ENCODE measurements at places on chromosomes 7 and 10.

DNA sequence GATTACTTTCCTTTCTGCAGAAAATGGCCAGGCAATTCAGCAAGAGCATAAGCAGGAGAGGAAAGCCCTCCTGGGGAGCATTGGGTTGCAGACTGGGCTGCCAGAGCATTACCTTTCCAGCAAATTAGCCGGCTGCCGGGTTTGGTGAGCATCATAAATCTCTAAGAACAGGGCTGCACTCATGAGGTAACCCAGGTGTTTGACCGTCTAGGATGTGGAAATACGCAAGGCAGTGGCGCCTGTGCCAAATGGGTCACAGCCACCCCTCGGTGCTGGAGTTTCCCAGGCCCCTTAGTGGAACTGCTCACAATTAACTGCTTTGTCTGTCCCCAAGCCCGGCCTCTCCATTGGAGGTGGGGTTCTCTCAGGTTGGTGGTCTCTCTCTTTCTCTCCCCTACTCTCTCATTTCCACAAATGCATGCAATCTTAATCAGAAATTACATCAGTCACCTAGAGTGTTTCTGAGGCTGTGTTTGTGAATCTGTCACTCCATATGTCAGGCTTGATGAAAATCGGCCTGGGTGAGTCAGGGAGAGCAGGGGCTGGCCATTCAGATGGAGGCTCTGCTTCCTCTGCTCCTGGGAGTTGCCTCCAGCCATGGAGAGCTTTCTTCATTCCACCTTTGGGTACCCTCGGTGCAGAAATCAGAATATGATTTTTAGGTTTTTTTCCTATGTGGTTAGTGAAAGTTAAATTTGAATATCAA is 26.7 kb downstream of the PTN start:
- DNase-seq: no peak

DNA sequence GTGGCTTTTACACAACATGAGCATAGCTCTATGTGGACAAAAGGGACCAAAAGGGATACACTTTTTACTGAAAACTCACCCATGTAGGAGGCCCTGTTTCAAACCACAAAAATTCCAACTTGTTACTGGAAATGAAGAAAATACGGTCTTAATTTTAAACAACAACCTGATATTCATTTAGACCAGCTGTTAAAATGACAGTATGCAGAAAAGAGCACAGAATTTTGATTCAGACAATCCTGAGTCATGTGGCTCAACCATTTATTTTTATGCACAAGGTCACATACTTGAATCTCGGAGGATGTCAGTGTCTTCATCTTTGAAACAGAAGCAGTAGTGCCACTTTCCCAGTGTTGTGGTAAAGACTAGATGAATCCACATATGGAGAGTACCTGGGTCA is 426.5 kb upstream of the NFE2L3 start:
- no peak for DNase-seq

DNA sequence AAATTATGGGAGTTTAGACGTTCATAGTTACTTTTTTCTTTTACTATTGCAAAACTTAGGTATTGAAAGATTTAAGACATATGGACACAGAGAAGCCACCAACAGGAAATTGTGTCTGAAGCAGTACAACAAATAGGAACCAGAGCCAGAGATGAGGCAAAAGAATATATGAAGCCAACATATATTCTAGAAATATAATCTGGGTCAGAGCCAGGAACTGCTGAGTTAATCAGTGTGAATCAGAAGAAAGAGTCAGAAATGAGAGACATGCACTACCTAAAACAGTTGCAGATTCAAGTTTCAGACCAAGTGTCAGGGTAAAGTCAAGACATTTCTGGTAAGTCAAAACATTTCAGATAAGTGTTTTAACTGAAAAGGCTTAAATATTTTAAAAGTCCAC is 67.7 kb downstream of the DGKB start:
- DNase-seq: no peak

- DNase-seq: no peak
These were observed 7.4 kb downstream of the EGFR start for GRCh38 chr7:55026086-55026790.

GRCh38 chr7:37571806-37572205 is 111.8 kb upstream of the GPR141 start:
- DNase-seq: no peak

GRCh38 chr10:119210633-119211032 is 3.3 kb downstream of the GRK5 start:
- no peak for DNase-seq

- DNase-seq: no peak
These were observed 182.7 kb upstream of the LYZL2 start for GRCh38 chr10:30812018-30812851.

- no peak for DNase-seq
These were observed 108.2 kb downstream of the ANKRD61 start for GRCh38 chr7:6139189-6139996.

DNA sequence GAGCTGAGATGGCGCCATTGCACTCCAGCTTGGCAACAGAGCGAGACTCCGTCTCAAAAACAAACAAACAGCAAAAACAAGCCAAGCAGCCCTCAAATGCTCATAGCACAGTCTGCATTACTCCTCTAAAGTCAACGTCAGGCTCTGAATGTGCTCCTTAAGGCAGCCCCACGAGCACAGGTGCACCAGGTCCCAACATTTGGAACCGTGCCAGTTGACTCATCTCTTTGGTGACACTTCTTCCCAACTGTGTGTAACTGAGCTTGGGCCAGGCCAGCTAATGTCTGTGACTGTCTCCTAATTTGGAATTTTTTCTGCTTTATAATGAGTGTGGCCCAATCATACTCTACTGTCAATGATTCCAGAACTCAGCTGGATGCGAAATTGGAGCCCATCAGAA is 66.3 kb upstream of the EFCAB10 start:
- no peak for DNase-seq

DNA sequence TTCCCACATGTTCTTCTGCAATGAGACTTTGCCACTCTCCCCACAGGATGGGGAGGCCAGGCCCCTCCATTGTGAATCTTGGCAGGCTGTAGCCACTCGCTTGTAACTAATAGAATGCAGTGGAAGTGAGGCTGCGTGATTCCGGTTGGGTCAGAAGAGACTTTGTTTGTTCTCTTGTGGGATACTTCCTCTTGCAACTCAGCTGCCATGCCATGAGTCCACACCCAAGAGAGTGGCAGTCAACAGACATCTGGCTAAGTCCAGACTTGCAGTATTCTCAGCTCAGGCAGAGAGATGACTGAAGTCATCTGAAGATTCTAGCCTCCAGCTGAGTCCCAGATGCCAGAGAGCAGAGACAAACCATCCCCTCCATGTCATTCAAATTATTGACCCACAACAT is 153.4 kb upstream of the GDF10 start:
- DNase-seq: no peak

- DNase-seq: no peak
These were observed 47.7 kb upstream of the TRIM8 start for GRCh38 chr10:102596506-102596971.

- DNase-seq: no peak
These were observed 18.7 kb downstream of the KCNK18 start for GRCh38 chr10:117216028-117216427.

- DNase-seq: no peak
These were observed 152.3 kb upstream of the SHH start for GRCh38 chr7:155964543-155964942.

GRCh38 chr7:3092468-3092867 is 48.8 kb upstream of the CARD11 start:
- DNase-seq: no peak

- DNase-seq: no peak
These were observed 48.5 kb upstream of the SUN1 start for GRCh38 chr7:783556-784490.

DNA sequence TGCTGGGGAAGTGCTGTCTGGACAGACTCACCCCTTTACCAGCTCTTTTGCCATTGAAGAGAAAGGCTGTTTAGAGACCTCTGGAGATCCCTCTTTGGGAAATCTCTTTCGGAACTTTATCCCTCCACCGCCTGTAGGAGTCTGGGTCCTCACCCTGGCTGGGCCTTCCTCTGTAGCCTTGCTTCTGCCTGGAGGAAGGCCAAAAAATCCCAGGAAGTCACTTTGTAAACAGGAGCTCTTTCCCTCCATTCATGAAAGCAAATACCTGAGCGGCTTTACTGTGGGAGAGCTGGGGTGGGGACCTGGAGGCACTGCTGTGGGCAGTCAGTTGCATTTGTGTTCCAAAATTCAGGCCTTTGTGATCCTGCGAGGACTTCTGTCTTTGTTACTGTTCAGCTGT is 126.2 kb downstream of the KLF6 start:
- no peak for DNase-seq

DNA sequence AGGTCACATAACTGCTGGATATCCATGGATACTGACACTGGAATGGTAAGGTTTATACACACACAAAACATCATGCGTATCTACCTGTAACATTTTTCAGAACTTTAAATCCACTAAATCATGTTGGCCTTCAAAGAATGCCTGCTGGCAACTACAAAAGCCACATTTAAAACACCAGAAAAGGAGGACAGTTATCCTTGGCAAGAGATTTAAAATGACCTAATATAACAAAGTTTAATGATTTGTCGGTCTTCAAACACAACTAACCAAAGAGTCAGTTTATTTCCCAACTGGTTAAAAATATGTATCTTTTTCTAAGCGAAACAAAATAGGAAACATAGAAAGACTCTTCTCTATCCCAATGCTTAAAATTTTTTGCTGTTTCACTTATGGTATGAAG is 24.0 kb downstream of the WAPL start:
- DNase-seq: no peak

DNA sequence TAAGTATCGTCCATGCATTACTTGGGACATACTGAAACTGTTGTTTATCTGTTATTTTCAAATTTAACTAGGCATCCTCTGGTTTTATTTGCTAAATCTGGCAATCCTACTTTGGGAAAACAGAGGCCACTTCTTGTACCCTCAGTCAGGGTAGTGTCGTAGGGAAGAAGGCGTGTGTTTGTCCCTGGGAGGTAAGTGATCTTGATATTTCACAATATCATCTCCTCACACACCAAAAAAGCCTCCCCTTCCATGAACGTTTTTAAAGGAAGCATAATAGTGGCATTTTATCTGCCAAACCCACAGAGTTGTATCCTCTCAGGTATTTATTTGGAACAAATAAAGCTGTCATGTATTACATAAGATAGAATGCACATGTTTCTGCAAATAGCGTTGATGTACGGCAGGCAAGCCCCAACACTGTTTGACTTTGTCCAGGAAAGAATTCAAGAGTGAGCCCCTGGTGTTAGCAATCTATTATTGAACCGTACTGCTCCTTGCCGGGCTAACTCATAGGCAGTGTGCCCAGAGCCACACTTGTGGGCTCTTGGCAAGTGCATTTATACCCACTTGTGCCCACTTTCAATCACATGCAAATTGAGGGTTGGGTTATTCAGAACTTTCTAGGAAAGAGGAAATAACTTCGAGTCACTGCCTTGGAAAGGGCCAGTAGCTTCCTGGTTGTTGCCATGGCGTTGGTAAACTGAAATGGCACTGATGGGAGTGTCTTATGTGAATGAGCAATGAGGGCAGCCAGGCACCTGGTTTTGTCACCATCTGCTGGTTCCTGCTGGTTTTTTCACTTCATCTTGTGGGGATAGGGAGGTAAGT is 266.0 kb downstream of the USP6NL start:
- no peak for DNase-seq

DNA sequence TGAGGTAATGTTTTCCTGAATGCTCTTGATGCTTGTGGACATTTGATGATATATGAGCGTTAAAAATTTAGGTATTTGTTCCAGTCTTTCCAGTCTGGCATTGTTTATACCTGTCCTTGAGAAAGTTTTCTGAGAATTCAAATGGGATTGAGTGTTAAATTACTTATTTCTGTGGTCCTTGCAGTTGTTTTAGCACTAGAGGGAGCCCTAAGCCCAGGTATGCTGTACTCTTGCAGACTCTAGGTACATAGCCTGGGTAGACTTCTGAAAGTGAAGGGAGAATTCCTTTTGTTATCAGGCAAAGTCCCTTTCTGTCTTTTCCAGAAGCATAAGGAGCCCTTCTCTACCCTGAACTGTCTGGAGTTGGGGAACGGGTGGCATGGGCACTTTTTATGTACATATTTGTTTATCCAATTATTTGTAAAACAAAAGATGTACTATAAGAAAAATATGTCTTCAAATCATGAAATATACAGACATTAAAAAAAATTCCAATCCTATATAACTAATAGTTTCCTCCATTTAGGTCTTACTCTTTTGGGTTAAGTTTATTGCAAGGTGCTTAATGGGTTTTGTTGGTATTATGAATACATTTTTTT is 262.1 kb downstream of the ATRNL1 start:
- DNase-seq: no peak

DNA sequence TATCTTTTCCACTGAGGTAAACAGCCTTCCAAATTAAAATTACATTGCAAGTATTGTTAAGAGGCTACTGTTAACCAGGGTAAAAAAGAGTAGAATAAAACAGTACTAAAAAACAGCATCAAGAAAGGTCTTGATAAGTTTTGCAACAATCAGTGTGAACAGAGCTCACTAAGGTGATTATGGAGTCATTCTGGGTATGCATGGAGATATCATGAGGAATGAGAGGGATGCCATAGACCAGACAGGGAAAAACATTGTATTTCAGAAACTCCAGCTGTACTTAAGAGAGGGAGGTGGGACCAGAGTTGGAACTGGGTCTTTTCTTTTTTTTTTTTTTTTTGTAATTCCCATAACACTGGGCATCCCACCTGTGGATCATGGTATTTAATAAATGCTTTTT is 549.6 kb downstream of the INHBA start:
- no peak for DNase-seq

DNA sequence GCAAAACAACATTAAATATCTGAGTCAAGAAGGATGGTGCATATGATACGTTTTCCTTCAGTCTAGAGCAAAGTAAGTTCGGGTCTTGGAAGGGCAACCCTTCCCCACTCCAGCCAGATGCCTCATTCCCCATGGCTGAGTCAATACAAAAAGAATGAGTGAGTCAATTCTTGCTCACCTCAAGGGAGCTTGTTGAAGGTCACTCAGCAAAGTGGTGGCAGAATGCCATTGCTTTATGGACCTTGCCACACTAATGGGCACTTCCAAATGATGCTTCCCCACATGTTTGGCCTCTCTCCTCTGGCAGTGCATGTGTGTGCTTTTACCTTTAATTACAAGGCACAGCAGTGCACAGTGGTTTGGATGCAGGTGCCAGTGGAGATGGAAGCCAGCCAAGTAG is 296.5 kb downstream of the SORCS3 start:
- DNase-seq: no peak

GRCh38 chr7:114293289-114294012 is 121.2 kb upstream of the FOXP2 start:
- DNase-seq: no peak

DNA sequence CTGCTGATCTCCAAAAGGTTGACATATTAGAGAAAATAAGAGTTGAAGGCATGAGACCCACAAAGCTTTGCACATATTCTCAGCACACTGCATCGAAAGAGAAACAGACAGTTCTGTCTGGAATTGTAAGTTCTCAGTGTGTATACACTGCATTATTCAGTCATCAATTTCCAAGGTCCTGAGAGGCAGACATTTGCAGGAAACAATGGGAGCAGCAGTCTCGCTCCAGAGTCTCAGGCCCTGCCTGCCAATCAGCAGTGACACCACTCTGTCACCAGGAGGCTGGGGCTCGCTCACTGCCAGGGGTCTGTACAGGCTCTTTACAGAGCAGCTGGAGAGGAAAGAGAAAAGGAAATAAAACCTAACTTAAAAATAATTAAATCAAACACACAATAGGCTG is 36.3 kb downstream of the JAZF1 start:
- DNase-seq: no peak

DNA sequence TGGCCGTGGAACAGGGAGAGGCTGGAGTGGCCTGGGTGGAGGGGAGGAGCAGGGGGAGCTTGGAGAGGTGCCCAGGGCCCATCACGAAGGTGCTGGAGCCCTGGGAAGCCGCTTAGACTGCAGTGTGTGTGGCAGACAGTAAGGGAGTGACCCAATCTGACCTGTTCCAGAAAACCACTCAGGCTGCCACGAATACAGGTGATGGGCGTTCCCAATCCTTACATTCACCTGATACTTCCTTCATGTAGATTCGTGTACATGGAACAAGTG is 161.7 kb downstream of the SVIL start:
- DNase-seq: no peak
